Fibroblast of skin of left biceps (primary cell): ENCODE measurements at places on chromosomes 1 and 21.
A peak's percentile ranks its signal among the peaks of the same experiment; 100 is the strongest.

- DNase-seq = no peak
These were observed at the start of gene BRINP2 for GRCh38 chr1:177170756-177171535. BRINP2 (plus strand) TSS chr1:177170958; CDS start chr1:177229877, 58,919 bp downstream.

- DNase-seq = no peak
These were observed 9.7 kb downstream of the HSD11B1 start for GRCh38 chr1:209714338-209714737.

DNA sequence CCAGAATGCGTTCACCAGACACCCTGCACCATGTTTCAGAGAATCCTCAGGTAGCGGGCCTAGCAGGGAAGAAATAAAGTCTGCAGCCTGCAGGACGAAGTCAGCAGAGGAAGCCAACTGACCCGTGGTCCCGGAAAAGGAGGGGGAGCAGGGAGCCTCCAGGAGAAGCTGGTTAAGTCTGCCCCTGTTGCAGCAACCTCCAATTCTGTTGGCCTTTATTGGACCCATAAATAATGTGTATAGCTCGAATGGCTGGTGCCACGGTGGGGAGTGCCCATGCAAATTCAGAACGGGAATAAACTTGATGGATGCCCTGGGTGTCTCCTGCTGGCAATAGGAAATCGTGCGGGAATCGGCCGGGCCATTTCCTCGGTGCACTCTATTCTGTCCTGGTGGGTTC, 254.1 kb downstream of the AJAP1 start:
- no peak for DNase-seq

- no peak for DNase-seq
These were observed 20.6 kb upstream of the WNT2B start for GRCh38 chr1:112488141-112488540.

DNA sequence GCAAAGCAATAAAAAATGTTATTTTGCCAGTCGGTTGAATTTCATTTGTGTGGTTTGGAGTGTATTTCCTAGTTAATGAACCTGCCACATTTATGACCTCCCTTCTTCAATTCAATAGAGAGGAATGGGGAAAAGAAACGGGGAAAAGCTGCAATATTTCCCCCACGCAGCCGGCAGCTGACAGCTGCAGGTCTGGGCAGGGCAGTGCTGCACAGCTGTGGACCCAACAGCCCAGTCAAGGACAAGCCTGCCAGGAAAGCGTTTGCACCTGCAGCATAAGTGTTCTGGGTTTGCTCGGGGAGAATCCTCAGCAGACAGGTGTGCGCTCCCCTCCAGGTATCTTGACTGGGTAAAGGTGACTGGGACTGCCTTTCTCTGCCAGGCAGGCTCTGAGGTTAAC, 53.4 kb downstream of the FBXO2 start:
- DNase-seq = no peak

DNA sequence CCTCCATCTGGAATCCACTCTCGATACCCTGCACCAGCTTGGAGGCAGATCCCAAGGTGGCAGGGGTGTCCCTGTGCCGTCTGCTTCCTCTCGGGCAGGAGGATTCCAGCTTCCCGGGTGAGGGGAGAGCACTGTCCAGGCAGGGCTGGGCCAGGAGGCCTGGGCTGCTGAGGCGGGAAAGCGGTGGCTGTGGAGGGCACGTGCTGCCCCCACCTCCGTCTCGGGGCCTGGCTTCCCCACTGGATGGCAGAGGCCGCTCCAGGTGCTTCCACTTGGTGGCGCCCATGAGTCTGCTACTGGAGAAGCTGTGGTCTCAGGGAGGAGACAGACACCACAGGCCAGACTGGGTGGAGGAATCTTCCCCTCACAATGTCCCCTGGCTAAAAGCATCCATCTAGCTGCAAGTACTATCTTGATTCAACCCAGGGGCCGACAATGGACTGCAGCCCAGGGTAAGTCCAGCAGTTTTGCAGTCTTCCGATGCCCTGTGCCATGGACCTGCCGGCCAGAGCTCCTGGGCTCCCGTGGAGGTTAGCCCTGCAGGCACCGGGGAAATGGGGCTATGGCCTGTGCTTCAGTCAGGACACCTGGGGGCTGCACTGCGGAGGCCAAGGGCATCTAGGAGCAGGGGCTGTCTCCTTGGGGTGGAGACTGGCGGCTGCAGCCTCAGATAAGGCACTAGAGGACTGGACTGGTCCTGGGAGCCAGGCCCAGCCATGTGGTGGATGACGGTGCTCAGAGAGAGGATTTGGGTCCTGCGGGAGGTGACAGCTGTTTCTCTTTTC, 41.3 kb upstream of the EIF4G3 start:
- DNase-seq = no peak

DNA sequence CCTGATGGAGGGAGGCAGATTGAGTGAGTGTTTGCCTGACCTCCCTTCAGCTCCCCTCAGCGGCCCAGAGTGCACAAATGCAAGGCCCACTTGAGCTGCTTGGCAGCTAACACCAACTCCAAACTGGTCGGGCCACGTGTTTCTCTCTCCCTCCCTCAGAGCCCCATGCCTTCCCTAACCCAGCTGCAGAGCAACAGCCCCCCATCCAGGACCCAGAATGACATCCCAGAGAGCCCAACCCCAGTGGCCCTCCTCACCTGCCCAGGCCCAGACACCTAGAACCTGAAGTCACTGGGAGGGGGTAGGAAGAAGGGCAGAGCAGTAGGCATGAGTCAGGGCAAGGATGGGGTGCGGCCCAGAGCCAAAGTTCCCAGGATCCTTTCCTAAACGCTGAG, 789 bp upstream of the S100A14 start:
- no peak for DNase-seq

- DNase-seq = peak; percentile 35
These were observed 15.7 kb upstream of the PKP1 start for GRCh38 chr1:201267481-201268229.

- DNase-seq = no peak
These were observed 6.1 kb downstream of the LDLRAP1 start for GRCh38 chr1:25549273-25550154.

DNA sequence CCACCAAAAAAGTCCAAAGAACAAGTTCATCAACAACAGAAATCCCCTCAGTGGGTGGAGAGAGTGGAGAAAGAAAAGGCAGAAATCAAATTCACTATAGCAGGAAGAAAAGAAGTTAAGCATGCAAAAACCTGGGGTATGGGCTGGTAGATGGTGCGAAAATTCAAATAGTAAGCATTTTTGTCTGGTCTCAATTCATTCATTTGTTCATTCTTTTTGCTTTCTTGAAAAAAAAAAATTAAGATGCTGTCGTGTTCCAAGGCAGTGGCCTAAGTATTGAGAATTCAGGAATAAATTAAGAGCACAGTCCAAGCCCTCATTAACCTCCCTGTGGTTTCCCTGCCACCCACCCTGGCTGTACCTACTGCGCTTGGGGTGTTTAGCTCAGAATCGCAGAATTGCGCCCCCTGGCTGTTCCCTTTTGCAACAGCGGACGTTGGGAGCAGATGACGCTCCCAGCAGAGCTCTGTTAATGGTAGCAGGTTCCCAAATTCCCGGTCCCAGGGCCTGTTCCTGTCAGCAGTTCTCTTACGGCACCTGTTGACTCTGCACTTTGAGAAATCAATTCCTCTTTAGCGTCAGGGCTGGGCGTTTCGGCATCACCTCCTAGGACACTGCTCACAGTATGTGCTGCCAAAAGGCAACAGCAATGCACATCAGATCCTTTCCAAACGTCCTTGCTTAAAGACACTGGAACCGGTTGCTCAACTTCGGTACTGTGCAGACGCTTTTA, 34.0 kb upstream of the SSX2IP start:
- no peak for DNase-seq

GRCh38 chr1:56539520-56539931, 39.8 kb downstream of the PLPP3 start:
- DNase-seq = no peak

GRCh38 chr21:44530903-44531605, 8.9 kb downstream of the KRTAP10-1 start:
- DNase-seq = no peak

DNA sequence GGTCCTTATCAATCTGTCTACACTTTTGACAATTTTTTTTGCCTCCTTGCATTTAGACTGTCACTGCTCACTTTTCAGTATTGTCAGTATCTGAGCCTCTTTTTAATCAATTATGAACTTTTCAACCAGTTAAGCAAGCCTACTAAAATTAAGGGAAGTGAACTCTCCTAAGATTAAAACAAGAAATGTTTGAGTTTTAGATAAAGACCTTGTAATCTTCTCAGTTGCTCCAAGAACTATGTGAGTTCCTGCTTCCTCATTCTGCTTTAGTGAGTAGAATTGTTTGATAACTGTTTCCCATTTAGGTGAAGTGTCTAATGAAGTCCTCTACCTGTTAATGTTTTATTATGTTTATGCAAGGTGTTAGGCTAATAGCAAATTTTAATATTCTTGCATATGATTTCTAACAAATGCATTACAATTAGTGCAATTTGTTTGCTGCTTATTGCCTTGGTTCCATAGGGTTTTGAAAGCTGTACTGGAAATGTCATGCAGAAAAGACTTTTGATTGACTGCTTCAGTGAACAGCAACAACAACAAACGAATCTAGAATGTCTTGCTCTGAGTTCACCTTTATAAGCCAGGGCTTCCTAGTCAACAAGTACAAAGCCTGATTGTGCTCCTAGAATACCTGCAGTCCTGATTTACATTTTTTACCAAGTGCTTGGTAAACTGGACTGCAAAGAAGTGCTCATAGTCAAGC, 40.9 kb downstream of the PLA2G4A start:
- no peak for DNase-seq

DNA sequence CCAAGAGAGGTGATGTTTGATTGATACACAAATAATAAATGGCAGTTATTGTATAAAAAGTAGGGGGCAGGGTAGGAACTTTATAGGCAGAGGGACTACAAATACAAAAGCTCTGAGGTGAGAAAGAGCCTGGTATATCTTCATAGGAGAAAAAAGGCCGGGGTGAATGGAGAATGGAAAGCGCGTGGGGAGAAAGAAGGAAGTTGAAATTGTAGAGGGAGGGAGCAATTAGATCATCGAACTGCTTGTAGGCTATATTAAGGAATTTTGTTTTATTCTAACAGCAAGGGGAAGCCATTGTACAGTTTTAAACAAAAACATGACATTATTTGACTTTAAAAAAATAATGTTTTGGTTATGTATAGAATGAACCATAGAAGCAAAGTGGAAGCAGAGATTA, 147.4 kb downstream of the PDE4B start:
- DNase-seq = no peak

DNA sequence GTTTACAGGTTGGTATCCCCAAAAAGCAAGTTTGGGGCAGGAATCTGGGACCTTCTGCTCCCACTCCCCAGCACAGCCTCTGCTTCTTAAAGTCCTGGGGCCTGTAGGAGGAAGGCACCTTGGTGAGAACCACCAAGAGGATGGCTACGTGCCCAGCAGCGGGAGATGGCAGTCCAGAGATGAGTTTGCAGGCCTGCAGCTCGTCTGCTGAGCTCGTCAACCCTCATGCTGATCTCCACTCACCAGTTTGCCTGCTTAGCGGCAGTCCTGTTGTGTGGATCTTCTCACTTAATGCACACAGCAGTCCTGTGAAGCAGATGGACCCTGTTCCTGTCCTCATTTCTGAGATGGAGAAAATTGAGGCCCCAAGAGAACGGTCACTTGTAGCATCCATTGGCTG, 160.5 kb downstream of the DYRK1A start:
- no peak for DNase-seq

GRCh38 chr1:218933513-218933912, 240.2 kb upstream of the LYPLAL1 start:
- DNase-seq = no peak

DNA sequence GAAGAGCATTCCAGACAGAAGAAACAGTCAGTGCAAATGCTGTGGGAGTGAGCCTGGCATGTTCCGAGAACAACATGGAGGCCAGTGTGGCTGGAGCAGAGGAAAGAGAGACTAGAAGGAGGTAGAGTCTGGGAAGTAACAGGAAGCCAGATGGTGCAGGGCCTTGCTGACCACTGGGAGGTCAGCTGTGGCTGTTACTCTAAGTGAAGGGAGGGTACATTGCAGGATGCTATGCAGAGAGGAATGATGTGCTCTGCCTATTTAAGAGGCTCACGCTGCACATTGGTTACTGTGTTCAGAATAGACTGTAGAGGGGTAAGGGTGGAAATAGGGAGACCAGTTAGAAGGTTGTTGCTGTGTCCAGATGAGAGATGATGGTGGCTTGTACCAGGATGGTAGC, 88.6 kb upstream of the CACNA1E start:
- no peak for DNase-seq

DNA sequence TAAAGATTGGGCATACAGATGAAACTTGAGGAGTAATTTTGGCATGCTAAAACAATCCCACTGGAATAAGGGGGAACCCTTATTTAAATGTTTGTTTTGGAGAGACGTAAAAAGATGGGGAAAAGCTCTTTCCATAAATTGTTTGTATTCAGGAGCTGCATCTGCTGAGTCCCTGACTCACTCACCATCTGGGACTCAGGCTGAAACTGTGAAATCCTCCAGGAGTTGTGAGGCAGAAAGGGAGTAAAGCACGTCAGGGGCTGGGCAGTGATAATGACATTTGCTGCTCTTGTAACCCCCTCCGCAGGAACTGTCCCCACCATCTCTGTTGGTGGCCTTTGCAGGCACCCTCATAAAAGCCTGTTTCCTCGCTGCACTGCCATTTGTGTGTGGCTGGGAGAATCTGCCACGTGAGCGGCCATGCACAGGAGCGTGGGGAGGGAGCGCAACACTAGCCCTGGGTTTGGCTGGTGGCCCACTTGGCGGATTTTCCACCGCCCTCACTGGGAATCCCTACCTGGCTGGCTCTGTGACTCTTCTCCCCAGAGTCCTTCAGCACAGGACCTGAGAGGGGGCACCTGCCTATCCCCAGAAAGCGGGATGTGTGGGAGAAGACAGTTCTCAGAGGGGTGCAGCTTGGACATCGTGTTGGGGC, 45.3 kb downstream of the ZSCAN20 start:
- DNase-seq = no peak

GRCh38 chr1:87279966-87280535, 48.6 kb upstream of the LMO4 start:
- no peak for DNase-seq

- peak; percentile 64 for DNase-seq
These were observed 165.9 kb downstream of the ADGRL4 start for GRCh38 chr1:78840453-78841271.

GRCh38 chr1:43414634-43415223, 25.0 kb downstream of the SZT2 start:
- DNase-seq = peak; percentile 6

DNA sequence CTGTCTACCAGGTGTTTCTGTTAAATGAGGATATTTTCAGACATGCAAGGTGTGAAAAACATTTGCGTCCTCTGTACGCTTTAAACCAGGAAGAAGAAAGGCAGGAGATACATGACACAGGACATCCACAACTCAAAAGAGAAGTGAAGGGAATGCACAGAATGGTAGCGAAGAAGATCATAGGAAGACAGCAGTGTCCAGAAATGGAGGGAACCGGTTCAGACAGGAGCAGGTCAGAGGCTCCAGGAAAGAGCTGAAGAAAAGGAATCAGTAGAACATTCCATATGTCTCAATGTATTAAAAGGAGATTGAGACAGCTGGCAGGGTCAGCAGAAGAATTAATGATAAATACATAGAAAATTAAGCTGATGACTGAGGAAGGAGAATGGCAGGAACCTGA, 190.9 kb downstream of the CDC7 start:
- DNase-seq = no peak

DNA sequence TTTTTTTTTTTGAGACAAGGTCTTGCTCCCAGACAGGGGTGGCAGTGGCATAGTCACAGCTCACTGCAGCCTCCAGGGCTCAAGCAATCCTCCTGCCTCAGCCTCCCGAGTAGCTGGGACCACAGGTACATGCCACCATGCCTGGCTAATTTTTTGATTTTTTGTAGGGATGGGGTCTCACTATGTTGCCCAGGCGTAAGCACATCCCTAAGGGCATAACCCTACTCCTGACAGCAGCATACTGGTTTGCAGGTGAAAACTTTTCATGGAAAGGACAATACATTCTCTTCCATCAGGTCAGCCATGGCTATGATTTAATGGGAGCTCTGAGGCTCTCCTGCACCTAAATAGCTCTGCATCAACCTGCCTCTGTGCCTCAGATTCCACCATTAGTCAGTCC, 29.4 kb downstream of the UBIAD1 start:
- no peak for DNase-seq
